ENCODE measurements at places on chromosomes 2 and 18.

- DNase-seq, result no peak
These were observed 117.3 kb upstream of the SEC11C start for GRCh38 chr18:59022167-59022945.

- no peak for DNase-seq
These were observed 136.1 kb downstream of the SH3BP4 start for GRCh38 chr2:235087832-235088495.

DNA sequence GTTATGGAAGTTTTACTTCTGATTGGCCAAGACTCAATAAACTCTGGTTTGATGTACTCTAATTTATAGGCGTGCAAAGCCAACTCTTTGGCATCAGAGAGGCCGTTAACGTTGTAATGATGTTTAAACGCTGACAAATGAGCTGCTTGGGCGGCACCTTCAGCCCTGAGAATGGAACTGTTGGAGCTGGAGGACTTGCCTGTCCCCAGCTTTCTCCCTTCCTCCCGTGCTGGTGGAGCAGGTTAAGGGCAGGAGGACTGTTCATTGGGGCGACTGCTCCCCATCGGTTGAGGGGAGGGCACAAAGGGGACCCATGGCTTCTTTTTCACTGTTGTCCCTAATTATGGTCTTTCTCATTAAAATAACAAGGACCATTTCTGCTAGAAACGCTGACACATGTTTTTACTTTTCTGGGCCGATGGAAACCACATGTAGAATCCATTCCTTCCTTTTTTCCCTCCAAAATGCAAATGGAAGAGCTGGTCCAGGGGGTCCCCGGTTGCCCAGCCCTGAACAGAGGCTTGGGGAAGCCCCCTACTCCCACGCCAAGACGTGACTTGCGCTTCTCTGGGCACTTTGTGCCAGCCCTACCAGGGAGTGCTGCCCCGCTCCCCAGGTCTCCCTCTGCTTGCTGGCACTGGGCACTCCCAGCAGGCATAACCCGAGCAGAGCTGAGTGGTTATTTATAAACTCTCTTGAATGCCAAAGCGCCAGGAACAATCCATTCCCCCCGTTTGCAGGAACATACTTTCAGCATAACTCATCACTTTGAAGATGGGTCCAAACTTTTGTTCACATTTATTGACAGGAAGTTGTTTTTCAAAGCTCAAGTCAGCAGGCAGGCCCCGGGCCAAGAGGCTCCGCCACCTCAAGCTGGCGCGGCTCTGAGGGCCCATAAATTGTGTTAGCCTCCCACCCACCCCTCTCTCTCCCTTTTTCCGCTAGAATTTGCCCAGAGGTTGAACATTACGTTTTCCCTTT lies 170.1 kb downstream of the ASB1 start:
- no peak for DNase-seq

- DNase-seq, result no peak
These were observed 854.6 kb downstream of the CNTNAP5 start for GRCh38 chr2:124879640-124880039.

- no peak for DNase-seq
These were observed 51.4 kb downstream of the UXS1 start for GRCh38 chr2:106142683-106143082.

DNA sequence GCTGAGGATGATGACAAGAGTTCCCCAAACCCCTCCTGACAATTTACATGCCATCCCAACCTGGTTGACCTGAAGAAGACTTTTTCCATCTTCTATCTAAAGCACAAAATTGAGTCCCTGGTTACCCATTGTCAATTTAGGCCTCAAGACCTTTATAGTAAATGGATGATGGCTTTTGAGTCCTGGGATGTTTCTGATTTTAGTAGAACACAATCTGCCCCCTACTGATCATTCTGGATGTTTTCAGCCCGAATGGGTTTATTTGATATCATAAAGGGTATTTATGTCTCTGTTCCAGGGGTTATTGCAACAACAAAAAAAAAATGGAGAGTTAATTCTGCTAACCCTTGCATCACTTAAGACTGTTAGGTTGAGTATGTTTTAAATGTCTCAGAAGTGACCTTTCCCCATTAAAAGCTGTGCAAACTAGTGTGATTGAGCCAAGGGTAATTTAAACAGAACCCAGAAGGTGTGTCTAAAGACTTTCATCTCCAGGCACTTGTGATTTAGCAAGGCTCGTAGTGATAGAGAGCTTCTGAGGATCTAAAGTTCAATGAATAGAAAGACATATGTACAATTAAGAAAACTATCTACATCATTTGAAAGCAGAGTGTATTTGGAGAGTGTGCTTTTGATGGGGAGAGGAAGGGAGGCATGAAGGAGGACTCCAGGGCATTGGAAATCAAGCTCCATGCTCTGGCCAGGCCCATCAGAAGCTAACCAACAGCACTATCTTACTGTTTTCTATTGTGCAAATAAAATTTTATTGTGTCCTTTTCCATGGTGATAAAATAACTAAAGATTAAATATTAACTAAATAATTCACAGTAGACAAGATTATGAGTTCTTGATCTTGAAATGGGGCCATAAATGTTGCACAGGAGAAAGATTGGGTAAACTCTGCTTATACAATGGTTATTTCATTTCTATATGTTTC lies 96.6 kb upstream of the NOSTRIN start:
- peak; percentile 71 for DNase-seq

DNA sequence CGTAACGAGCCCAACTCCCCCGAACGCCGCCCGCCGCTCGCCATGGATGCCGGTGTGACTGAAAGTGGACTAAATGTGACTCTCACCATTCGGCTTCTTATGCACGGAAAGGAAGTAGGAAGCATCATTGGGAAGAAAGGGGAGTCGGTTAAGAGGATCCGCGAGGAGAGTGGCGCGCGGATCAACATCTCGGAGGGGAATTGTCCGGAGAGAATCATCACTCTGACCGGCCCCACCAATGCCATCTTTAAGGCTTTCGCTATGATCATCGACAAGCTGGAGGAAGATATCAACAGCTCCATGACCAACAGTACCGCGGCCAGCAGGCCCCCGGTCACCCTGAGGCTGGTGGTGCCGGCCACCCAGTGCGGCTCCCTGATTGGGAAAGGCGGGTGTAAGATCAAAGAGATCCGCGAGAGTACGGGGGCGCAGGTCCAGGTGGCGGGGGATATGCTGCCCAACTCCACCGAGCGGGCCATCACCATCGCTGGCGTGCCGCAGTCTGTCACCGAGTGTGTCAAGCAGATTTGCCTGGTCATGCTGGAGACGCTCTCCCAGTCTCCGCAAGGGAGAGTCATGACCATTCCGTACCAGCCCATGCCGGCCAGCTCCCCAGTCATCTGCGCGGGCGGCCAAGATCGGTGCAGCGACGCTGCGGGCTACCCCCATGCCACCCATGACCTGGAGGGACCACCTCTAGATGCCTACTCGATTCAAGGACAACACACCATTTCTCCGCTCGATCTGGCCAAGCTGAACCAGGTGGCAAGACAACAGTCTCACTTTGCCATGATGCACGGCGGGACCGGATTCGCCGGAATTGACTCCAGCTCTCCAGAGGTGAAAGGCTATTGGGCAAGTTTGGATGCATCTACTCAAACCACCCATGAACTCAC lies 673 bp downstream of the PCBP1 start:
- DNase-seq, result peak; percentile 79

GRCh38 chr2:11876436-11876835 lies 130.0 kb downstream of the LPIN1 start:
- no peak for DNase-seq

DNA sequence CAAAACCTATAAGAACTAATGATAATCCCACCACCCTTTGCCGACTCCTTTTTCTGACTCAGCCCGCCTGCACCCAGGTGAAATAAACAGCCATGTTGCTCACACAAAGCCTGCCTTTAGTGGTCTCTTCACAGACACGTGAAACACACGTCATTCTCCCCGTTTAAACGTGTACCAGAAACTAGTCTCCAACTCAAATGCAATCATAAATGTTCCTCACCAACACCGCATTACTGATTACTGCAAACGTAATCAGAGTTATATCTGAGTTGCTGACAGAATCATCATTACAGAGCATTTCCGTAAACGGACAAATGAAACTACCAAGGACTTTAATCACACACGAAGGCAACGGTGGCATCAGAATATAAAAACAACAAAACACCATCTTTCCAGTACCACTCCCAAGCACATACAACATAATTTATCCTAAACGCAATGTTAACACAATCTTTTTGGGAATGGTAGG lies 1.9 kb downstream of the CLK1 start:
- peak; percentile 75 for DNase-seq

DNA sequence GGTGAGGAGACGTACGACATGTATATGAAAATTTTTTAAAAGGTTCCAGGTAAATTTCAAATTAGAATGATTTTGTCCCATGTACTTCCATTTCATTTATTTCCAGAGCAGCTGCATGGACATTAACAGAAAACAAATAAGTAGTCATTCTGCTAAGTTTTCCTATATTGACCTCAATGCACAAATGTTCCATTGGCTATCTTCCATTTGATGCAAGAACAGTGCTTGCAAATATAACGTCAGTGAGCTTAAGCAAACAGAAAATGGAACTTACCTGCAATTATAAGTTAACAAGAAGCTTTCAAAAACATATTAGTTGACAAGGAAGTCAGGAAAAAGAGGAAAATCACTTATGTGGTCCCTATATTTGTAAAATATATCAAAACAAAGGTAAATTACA lies 16.6 kb downstream of the PAIP2B start:
- no peak for DNase-seq

- peak; percentile 37 for DNase-seq
These were observed 3.2 kb upstream of the RNF149 start for GRCh38 chr2:101311696-101312017.

GRCh38 chr18:77906103-77906892 lies 656.6 kb downstream of the GALR1 start:
- DNase-seq, result peak; percentile 2

DNA sequence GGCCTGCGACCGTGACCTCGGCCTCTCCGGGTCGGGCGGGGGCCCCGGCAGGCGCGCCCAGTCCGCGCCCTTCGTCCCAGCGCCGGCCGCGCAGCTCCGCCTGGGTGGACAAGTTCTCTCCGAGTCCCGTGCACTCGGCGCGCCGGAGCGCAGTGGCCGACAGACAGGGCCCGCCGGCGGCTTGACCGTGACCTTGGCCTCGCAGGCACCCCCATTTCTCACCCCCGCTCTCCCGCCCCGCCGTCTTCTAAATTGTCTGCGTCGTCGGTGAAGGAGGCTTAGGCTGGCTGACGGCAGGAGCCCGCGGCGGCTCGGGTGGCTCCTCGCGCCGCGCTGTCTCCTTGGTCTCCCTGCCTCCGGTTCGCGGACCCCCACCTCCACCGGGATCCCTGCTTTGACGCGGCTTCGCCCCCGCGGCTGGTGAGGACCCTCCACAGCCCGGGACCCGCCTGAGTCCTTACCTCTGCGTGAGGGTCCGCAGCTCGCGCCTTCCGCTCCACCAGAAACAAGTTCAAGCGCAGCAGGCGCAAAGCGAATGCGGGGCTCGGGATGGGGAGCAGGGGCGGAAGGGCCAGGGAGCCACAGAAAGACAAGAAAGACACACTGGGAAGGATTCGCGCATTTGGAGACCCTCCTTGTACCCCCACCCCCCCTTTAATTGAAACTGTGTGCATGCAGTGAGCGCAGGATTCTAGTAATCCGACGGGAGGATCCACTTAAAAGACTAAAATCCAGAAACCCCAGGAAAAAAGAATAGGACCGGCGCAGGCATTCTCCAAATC lies 4.0 kb downstream of the PTGR3 start:
- peak; percentile 30 for DNase-seq

DNA sequence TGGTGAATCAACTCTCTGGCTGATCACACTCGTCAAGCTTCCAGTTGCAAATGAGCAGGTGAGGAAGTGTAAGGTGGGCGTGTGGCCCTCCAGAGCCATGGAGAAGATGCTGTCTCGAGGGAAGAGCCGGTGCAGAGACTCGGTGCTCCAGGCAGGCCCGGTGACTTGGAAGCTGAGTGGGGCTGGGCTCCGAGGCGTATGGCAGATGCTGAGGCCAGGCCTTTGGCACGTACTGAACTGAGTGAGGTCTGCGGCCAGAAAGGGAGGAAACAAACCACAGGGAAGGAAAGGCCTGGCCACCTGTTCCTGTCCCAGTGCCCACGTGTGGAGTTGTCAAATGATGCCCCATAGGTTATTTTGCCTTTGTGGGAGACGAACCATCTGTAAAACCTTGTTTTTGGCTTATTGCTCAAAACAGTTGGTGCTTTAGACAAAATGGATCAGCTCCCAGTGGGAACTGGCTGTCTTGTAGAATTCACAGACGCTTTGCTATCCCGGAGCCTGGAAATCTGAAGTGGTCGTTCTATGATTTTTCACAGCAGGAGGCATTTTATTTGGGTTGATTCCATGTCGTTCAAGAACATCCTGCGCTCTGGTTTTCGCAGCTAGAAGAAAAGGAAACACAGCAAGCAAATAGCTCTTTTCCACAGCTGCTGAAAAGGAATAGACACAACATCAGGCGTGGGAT lies 117.5 kb upstream of the TMEM18 start:
- DNase-seq, result no peak
